HCT116 (cell line): ENCODE measurements at places on chromosomes 13 and 19. TPM values are rescaled to one million over a fixed set of nuclear protein-coding genes. Genes with fewer than 3 reads are reported as not detected.

GRCh38 chr19:40165362-40165937 lies 25.8 kb upstream of the MAP3K10 start:
- no peaks in the 10 kb centered on the region for H3K4me1 ChIP-seq
- no peaks in the 10 kb centered on the region for H3K36me3 ChIP-seq
- no peak overlapping the region for H3K4me3 ChIP-seq
- DNase-seq: peak; percentile 44
- no peak overlapping the region for H3K27ac ChIP-seq

DNA sequence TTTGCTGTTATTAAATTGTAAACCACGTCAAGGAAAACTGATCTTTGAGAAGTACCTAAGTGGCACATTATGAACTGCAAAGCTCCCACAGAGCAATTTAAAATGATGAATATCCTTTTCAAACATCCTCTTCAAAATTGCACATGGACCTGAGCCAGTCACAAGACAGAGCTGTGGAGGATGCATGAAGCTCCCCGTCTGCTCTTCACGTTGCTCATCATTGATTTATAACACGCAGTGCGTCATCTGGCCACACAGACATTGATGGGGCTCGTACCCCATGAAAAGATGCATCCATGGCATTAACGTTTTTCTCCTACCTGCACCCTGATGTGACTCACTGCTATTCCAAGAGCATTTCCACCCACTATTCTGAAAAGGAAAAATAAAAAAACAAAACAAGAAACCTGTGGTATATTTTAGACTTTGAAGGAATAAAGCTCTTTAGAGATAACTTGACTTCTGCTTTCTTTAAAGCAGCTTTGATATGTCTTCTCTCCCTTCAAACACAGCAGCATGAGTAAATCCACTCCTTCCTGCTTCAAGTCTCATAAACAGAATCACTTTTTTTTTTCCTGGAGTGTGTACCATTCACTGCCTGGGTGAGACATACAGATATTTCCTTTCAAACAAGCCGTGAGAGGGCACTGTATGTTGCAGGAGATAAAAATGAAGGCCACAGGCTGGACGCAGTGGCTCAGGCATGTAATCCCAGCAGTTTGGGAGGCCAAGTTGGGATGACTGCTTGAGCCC lies 7.2 kb upstream of the SERTM1 start:
- peaks cover 6% of the 10 kb centered on the region; the same call in 1 of the 2 replicates for H3K27me3 ChIP-seq
- H3K4me3 ChIP-seq: no peak overlapping the region
- H3K4me1 ChIP-seq: no peaks in the 10 kb centered on the region
- no peaks in the 10 kb centered on the region for H3K36me3 ChIP-seq

DNA sequence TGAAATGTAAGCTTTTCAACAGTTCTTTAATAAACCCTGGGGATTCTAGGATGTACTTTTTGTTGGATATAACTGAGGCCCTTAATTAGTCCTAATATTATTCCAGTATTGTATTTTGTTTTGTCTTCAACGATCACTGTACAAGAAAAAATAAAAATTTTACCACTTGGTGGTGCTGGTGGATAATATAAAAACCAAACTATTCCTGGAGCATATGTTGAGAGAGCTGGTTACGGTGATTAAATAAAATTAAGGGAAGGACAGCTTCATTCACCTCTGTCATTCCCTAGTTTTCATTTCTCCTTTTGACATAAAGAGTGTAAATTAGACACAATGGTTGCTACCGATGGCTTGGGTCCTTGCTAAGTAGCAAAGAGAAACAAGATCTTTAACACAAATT lies 598.6 kb upstream of the PCDH20 start:
- no peak overlapping the region for H3K27ac ChIP-seq
- DNase-seq: peak; percentile 24
- H3K4me3 ChIP-seq: no peak overlapping the region

DNA sequence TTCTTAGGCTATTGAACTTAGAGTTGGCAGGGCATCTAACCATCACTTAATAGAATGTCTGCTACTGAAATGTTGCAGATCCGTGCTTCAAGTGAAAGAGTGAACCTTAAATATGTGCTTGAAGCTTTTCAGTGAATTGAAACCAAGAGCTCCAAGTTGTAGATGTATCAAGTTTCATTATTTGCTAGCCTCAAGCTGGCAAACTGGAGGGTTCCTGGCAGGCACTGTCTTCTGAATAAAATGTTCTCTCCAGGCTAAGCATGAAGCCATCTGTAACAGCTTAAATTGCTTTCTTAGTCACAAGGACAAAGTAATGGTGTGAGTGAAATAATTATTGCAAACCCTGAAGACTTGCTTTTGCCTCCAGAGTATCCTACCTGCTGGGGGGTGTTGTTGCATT lies 415.0 kb upstream of the SPRY2 start:
- no peak overlapping the region for H3K27ac ChIP-seq
- H3K4me1 ChIP-seq: no peaks in the 10 kb centered on the region
- no peak overlapping the region for H3K4me3 ChIP-seq
- no peaks in the 10 kb centered on the region for H3K27me3 ChIP-seq
- no peak for DNase-seq

The ZNF729 gene
- total RNA-seq: not detected

GRCh38 chr13:76738616-76739015 lies 147.6 kb downstream of the KCTD12 start:
- no peaks in the 10 kb centered on the region for H3K4me1 ChIP-seq
- no peak overlapping the region for H3K27ac ChIP-seq
- H3K27me3 ChIP-seq: no peaks in the 10 kb centered on the region
- H3K4me3 ChIP-seq: no peak overlapping the region
- H3K36me3 ChIP-seq: no peaks in the 10 kb centered on the region
- no peak for DNase-seq

The F7 gene
- total RNA-seq: not detected

GRCh38 chr19:10290876-10291553 lies 1.3 kb downstream of the ICAM5 start:
- H3K36me3 ChIP-seq: peaks cover 23% of the 10 kb centered on the region; the same call in 1 of the 2 replicates
- H3K27me3 ChIP-seq: no peaks in the 10 kb centered on the region
- H3K4me3 ChIP-seq: peak overlapping the region; percentile 91
- H3K4me1 ChIP-seq: peaks cover 55% of the 10 kb centered on the region
- peak overlapping the region; percentile 76 for H3K27ac ChIP-seq
- DNase-seq: peak; percentile 50

GRCh38 chr13:39554371-39554770 lies 48.6 kb downstream of the LHFPL6 start:
- no peaks in the 10 kb centered on the region for H3K36me3 ChIP-seq
- H3K27ac ChIP-seq: no peak overlapping the region
- no peaks in the 10 kb centered on the region for H3K4me1 ChIP-seq
- no peak overlapping the region for H3K4me3 ChIP-seq
- no peak for DNase-seq
- H3K27me3 ChIP-seq: no peaks in the 10 kb centered on the region

The ELSPBP1 gene
- not detected for total RNA-seq

The SYCN gene
- not detected for total RNA-seq

DNA sequence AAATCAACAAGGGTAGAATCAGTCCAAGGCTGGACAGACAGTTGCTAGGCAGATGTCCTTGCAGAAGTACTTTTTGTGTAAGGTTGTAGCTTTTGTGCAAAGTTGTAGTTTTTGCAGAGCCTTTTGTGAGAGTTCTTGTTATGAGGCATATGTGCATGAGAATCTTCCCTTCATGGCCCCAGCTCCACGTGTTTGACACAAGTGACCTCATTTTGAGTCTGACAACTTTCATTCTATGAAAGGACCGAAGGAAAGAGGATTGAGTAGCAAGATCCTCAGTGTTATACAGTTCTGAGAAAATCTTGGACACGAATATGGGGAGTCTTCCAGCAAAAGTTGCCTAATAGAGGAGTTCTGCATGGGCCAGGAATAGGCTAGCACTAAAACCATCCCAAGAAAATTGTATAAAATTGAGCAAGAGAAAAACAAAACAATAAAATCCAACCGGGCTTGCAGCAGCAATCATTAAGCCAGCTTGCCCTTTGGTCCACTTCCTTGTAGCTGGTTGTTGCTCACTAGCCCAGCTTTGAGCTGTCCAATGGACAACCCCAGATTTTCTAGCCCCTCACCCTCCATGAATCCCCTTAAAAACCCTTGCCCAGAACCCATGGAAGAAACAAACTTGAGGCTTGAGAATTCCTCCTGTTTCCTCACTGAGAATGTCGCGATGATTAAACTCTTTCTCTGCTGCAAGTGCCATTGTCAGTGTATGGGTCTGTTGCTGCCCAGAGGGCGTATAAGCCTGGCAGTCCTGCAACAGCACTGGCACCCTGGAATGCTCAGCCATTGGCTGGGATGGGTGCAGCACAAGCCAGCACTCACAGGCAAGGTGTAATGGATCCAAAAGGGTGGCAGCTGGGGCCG lies 6.5 kb downstream of the EPSTI1 start:
- no peak overlapping the region for H3K4me3 ChIP-seq
- no peaks in the 10 kb centered on the region for H3K36me3 ChIP-seq
- no peak overlapping the region for H3K27ac ChIP-seq
- DNase-seq: no peak

DNA sequence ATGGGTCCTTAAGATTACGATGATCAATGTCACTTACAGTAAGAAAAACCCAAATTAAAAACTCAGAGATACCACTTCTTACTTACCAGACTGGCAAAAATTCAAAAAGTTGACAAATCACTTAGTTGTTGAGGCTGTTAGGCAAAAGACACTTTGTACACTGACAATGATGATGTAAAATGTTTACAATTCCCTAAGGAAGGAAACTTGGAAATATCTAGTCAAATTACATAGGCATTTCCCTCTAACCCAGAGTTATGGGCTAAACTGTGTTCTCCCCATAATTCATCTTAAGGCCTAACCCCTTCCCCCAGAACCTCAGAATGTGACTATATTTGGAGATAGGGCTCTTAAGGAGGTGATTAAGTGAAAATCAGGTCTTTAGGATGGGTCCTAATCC lies 12.0 kb downstream of the TGDS start:
- H3K36me3 ChIP-seq: peaks cover 34% of the 10 kb centered on the region
- H3K27me3 ChIP-seq: no peaks in the 10 kb centered on the region
- H3K27ac ChIP-seq: no peak overlapping the region
- no peaks in the 10 kb centered on the region for H3K4me1 ChIP-seq

GRCh38 chr13:94515374-94515773 lies 35.9 kb upstream of the DCT start:
- H3K27me3 ChIP-seq: 0 out of 2 replicates have a peak, but pooled peaks cover 12% of the 10 kb centered on the region
- DNase-seq: no peak
- H3K27ac ChIP-seq: no peak overlapping the region
- H3K4me1 ChIP-seq: no peaks in the 10 kb centered on the region
- H3K4me3 ChIP-seq: no peak overlapping the region
- H3K36me3 ChIP-seq: no peaks in the 10 kb centered on the region

DNA sequence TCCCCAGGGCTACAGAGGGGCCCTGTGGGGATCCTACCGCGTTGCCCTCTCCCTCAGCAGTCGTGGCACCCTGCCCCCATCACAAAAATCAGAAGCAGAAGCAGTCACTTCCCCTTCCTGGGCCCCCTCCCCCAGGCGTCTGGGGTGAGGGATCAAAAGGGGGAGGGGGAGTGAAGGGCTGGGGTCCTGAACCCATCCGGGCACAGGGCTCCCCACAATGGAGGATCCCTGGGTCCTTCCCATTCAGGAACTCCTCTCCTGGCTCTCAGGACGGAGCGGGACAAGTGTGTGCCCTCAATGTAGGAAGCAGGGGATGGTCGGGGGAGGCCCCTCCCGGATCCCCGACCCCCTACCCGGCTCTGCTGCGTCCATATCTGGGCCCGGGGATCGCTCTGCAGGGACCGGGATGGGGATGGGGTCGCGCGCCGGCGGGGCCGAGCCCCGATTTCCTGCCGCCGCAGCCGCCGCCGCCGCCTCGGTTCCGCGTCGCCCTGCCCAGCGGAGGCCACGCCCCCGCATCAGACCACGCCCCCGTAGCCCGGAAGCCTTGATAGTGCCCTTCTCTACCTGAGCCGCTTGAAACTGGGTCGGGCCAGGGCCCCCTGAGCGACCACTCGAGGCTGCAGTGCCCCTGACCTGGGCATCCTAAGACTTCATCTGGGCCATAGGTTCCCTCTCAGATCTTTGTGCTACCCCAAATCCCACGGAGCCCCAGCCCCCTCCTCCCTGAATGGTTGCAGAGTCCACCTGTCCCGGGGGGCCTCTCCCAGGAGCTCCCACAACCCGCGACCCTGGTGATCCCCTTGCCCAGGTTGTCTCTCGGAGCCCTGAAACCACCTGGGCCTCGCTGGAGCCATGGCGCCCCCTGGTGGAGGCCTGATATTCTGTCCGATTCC lies at the start of gene GMIP:
GMIP (minus strand) TSS at position 500 of the 896 bp plus-strand sequence; CDS start at position 372, 128 bp downstream.
- peaks cover 14% of the 10 kb centered on the region for H3K4me1 ChIP-seq
- peak; percentile 36 for DNase-seq
- peak within 1 kb of the TSS; percentile 94 for H3K4me3 ChIP-seq
- H3K27ac ChIP-seq: peak within 1 kb of the TSS; percentile 75
- H3K27me3 ChIP-seq: no peaks in the 10 kb centered on the region
- peaks cover 11% of the 10 kb centered on the region for H3K36me3 ChIP-seq

DNA sequence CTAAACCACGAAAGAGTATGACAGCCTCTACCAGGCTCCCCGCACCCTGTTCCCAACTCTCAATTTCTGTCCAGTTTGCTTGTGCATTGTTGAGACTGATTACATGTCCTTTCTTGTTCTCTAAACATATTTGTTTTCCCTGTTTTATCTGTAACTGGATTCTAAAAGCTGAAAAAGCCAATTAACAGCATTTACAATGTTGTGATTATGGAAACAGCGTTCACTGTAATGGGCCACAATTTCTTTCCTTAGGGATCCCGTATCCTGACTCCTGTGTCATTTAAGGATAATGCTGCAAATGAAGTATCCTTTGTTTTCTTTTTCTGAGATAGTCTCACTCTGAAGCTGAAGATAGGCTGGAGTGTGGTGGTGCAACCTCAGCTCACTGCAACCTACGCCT lies 20.5 kb downstream of the EBPL start:
- H3K27me3 ChIP-seq: no peaks in the 10 kb centered on the region
- H3K4me1 ChIP-seq: no peaks in the 10 kb centered on the region
- H3K4me3 ChIP-seq: no peak overlapping the region
- no peak overlapping the region for H3K27ac ChIP-seq

The RPS5 gene
- 1,982 TPM for total RNA-seq

DNA sequence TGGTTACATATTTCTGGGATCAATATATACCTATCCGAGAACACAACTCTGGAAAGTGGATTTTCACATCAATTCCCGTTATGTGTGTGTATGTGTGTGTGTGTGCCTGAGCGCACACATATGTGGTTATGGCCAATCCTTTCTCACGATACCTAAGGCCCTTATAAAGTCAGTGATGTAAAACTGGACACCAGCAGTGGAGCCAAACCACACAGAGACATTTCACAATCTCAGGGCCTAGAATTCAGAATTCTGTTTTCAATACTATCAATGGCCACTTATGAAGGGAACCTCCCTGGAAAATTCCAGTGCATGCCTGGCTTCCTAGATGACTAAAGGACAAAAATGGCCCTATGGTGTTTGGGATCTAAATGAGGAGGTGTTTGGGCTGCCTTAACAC lies 187.3 kb upstream of the UBL3 start:
- H3K36me3 ChIP-seq: no peaks in the 10 kb centered on the region
- no peak for DNase-seq
- no peaks in the 10 kb centered on the region for H3K4me1 ChIP-seq
- no peak overlapping the region for H3K27ac ChIP-seq
- peaks cover 54% of the 10 kb centered on the region for H3K27me3 ChIP-seq
- H3K4me3 ChIP-seq: no peak overlapping the region

DNA sequence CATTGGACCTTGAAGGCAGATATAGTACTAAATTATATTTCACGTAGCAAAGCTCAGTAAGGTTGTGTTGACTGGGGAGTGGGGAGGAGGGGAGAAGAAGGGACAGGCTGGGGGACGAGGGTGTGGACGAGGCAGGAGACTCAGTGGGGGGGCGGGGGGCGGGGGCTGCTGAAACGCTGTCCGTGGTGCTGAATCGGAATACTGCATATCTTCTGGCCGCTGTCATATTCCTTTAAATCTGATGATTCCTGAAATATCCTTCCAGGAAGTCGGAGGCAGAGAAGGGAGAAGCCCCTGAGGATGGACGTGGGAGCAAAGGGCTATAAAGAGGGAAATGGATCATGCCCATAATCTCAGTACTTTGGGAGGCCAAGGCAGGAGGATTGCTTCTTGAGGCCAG lies 34.7 kb upstream of the CASP14 start:
- no peak for DNase-seq
- no peaks in the 10 kb centered on the region for H3K36me3 ChIP-seq
- peaks cover 5% of the 10 kb centered on the region; the same call in 1 of the 2 replicates for H3K27me3 ChIP-seq
- H3K27ac ChIP-seq: no peak overlapping the region
- no peaks in the 10 kb centered on the region for H3K4me1 ChIP-seq
